Thyroid gland (tissue), 4 donors: ENCODE measurements at places on chromosomes 16 and 17.
A peak's percentile ranks its signal among the peaks of the same experiment; 100 is the strongest.

- no peak for DNase-seq
Measured at GRCh38 chr16:8502446-8502845, 87.9 kb downstream of the TMEM114 start.

- DNase-seq = no peak
Measured at GRCh38 chr16:86775511-86775921, 197.2 kb downstream of the FOXL1 start.

GRCh38 chr16:85986931-85987749 lies 88.2 kb downstream of the IRF8 start:
- DNase-seq = no peak

DNA sequence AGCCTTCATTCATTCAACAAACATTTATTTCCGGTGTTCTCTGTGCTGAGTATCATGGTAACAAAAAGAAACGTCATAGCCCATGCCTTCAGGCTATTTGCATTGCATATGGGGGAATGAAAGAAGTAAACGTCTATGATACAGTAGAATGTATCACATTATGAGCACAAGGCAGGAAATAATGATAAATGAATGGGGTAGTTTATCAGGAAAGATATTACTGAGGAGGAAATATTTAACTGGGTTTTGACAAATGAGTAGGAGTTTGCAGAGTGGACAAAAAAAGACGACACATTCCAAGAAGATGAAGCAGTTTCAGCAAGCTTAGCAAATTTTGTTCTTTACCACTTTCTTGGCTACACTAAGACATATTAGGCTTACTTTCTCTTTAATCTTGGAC lies 1.3 kb upstream of the KRTAP4-7 start:
- DNase-seq = no peak

DNA sequence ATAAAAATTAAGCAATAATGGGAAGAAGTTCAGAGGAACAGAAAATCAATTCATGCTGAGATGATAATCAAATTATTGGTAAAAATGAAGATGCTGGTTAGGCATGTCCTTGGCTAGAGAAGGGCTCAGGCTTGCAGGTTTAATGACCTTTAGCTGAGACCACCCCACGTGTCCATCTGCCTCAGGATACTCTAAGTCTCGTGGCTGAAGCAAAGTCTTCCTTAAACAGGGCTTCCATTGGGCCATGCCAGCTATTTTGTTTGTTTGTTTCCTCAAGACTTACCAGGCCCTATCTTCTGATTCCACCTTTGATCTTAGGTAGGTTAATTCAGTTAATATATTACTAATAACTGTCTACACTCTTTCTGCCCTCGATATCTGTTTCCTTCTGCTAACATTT lies 366.0 kb downstream of the CDH13 start:
- DNase-seq = no peak

DNA sequence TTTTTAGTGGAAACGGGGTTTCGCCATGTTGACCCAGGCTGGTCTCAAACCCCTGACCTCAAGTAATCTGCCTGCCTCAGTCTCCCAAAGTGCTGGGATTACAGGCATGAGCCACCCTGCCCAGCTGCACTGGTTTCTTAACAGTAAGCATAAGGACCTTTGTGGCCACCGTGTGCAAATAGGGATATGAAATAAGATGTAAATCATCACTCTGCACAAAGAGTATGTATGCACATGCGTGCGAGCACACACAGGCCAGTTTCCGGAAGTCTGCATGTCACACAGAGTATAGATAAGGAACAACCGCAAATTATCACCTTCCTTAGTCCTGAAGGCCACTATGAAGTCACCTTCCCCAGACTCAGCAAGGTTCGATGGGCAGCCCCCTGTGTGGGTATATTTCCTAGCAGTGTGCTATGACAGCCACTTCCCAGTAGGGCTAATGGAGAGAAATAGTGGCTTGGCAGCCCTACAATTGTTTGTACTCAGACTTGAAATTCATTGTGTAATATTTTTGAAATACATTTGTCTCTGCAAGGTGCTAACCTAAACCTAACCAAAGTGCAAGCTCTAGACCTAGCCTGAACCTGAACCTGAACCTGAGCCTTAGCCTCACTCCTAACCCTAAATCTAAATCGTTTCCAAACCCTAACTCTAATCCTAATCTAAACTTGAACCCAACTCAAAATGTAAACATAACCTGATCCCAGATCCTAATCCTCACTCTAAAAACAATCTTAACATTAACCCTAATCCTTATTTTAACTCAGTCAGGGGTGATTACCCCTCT lies 48.4 kb upstream of the SKAP1 start:
- DNase-seq = no peak

GRCh38 chr17:8131844-8132441 lies 8.0 kb upstream of the HES7 start:
- no peak for DNase-seq

DNA sequence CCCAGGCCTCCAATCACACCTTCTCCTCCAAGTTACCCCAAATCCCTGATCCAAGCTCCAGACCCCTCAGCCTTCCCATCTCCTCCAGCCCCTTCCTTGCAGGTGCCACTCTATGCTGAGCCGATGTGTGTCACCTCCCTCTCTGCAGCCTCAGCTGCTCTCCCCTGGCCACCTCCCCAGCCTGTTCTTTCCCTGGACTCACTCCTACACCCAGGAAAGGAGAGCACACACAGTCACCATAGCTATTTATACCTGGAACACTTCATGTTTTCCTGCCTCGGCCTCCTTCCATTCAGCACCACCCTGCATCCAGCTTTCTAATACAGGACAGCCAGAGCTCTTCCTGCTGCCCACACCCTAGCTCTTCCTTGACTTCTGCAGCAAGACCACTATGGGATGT lies 12.5 kb upstream of the TMEM132E start:
- DNase-seq = no peak

DNA sequence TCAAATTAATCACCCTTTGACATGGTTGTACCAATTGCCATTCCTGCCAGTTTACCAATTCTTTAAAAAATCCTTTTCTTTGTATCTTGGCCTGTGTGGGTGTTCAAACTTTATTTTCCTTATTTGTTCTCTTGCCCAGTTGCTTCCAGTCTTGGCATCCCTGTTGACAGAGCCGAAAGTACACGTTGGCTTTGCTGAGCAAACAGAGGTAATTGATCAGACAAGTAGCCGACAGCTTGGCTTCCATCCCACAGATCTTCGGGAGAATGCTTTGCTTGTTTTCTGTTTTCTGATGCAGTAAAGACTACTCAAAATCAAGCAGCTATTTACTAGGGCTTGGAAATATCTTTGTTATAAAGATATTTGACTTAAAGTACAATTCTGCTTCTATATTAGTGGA lies 506.8 kb upstream of the SALL1 start:
- DNase-seq = peak; percentile 74

DNA sequence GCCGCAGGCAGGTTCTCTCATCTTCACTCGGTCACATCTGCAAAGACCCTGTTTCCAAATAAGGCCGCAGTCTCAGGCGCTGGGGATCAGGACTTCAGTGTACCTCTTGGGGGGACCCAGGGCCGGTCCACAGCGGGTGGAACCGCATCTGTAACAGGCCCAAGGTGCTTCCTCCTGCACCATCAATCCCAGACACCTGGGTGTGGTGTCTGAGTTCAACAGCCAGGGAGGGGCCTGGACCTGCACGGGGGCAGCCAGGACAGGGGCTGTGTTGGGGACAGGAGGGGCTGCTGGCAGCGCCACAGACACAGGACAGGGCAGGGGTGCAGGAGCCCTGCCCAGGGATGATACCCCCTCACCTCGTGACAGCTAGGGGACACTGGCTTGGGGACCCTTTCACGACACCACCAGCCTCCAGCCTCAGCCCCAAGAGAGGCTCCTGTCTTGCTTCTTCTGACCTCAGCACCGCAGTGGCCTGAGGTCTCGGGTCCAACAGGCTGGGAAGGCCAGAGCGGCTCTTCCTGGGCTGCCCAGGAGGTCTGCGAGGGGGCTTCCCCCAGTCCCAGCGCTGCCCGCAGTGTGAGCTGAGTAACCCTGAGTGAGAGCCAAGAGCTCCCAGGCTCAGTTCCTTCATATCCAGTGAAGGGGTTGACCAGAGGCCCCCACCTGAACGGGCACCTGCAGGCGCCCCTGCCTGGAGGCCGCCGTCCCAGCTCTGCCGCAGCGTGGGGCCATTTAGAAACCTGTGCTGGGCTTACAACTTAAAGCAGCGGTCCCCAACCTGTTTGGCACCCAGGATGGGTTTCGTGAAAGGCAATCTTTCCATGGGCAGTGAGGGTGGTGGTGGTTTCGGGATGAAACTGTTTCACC lies 30.7 kb upstream of the BAHCC1 start:
- no peak for DNase-seq

DNA sequence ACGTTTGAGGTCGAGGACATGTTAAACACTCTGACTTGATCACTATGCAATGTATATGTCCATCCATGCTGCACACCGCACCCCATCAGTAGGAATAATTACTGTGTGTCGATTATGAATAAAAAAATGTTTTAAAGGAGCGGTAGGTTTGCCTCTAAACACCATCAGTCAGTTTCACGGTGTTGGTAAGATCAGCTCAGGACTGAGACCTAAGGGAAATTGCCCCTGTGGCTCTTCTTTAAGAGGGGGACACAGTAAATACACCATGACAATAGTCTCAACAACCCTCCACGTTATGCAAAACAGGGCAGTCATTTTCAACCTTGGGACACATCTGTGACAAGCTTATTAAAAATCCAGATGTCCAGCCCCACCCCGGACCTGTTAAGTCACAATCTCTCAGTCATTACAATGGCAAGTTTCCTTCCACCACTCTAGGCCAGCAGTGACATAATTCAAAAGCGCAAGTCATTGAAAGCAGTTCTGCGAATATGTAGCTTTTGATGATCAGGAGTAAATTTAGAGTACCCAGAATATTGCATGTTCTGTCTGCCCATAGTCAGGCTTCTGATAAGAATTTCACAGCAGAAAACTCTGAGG lies 1.2 kb downstream of the ATMIN start:
- DNase-seq = no peak

DNA sequence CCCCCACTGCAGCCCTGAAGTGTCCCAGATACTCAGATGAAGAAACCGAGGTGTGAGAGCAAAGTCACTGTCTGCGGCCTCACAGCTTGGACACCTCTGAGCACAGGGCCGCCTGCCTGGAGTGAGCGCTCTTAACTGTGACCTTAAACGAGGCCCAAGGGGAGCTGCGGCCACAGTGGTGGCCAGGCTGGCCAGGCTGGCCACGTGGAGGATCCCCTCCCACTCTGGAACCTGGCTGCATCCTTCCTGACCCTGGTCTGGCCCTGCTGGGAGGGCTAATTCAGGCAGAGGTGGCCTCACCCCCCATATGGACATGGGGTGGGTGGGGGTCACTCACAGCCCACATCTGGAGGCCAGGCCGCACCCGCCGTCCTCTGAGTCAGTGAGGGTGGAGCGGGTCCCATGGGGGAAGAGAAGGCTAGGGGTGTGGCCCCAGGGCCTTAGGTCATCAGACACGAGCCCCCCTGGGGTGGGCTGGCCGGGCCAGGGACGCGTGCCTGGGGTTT lies 6.6 kb downstream of the VASN start:
- no peak for DNase-seq

DNA sequence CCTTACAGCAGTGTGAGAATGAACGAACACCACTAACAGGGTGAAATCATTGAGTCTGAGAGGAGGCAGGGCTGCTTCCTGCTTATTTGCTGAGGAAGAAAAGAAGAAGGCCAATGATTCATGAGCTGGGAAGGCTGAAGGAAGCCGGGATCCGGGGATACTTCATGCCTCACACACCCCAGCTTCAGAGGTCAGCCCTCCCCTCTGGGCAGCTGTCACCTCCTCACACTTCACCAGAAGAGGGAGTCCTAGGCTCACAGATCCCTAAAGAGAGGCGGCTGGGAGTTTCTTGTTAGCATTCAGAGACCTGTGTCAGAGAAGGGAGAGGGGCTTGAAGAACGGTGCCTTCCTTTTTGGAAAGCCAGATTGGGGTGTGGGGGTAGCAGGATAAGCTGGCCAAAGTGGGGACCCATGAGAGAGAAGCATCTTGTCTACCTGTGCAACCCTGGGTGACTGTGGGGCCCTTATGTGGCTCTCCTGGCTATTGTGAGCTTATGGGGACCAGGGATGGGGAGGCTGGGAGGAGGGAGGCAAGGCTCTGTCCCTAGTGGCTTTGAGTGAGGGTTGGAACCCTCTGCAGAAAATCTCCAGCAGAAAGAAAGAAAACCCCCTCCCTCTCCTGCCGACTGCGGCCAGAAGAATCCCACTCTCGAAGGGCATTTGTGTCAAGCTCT lies 94.6 kb downstream of the RGS9 start:
- DNase-seq = peak; percentile 35

- DNase-seq = no peak
Measured at GRCh38 chr17:60959696-60960095, 282.0 kb downstream of the BCAS3 start.

GRCh38 chr17:62641153-62641552 lies 13.7 kb downstream of the MRC2 start:
- DNase-seq = no peak

GRCh38 chr17:8914554-8914953 lies 47.1 kb upstream of the PIK3R6 start:
- DNase-seq = no peak

DNA sequence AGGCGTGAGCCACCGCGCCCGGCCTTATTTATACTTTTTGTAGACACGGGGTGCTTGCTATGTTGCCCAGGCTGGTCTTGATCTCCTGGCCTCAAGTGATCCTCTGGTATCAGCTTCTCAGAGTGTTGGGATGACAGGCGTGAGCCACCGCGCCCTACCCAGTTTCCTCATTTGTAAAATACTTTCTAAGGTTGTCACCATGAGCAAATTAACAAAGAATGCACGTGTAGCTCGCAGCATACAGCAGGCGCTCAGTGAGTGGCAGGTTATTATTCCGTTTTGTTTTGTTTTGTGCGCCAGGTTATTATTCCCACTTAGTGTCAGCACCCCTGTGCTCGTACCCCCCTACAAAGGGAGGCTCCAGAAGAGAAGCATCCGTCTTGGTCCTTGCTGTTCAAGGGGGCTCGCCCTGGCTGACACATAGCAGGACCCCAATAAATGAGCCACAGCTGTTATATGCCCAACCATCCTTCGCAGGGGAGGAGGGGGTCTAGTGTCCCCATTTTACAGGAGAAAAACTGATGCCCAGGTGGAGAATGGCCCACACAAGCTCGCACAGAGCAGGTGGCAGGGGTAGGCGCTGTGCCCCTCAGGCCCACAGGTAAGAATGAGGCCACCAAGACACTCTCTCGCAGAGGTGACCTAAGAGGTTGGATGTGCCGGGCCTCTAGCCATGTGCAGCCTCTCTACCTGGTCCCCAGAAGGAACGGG lies 686 bp upstream of the MIEF2 start:
- no peak for DNase-seq

- DNase-seq = no peak
Measured at GRCh38 chr17:51147650-51148049, 5.7 kb upstream of the NME1 start.

DNA sequence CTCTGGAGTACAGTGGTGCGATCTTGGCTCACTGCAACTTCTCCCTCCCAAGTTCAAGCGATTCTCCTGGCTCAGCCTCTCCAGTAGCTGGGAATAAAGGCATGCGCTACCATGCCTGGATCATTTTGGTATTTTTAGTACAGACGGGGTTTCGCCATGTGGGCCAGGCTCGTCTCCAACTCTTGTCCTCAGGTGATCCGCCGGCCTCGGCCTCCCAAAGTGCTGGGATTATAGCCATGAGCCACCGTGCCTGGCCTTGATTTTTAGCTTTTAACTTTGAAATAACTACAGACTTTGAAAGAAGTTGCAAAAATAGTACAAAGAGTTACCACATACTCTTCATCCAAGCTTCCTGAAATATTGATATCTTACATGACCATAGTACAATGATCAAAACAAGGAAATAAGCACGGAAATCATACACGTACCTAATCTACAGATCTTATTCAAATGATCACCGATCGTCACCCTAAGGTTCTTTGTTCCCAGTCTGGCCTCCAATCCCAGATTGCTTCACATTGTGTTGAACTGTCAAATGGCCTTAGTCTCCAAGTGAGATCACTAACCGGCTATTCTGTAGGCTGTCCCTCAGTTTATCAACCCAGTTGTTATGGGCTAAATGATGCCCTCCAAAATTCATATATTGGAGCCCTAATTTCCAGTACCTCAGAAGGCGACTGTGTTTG lies 18.4 kb downstream of the NPIPA1 start:
- peak; percentile 11 for DNase-seq
